LHCN-M2 (cell line): ENCODE measurements at places on chromosomes 12 and 14. TPM values are rescaled to one million over a fixed set of nuclear protein-coding genes. Genes with fewer than 3 reads are reported as not detected.

Gene RNASE11
- total RNA-seq: not detected in 2 replicates

Gene ABCD2
- 0.06 and 0.40 TPM in 2 replicates for total RNA-seq

Gene SLC5A8
- total RNA-seq: not detected in 2 replicates

Gene PRORP
- 43.3 and 54.4 TPM in 2 replicates for total RNA-seq

Gene SERPINA10
- not detected in 2 replicates for total RNA-seq

Gene OSGEP
- 52.8 and 61.1 TPM in 2 replicates for total RNA-seq

Gene SLC16A7
- total RNA-seq: 10.6 and 15.9 TPM in 2 replicates

Gene KRT79
- total RNA-seq: not detected in 2 replicates

Gene SPX
- total RNA-seq: 2.1 and 3.1 TPM in 2 replicates

Gene OR6C1
- not detected in 2 replicates for total RNA-seq

Gene PHLDA1
- total RNA-seq: 191 TPM in 2 replicates

Gene DDN
- 0.06 and 0.52 TPM in 2 replicates for total RNA-seq

Gene PLEKHG7
- total RNA-seq: not detected in 2 replicates

Gene TTC9
- total RNA-seq: 5.1 and 5.6 TPM in 2 replicates

Gene CCDC38
- not detected in 2 replicates for total RNA-seq

Gene DTX1
- 0.11 TPM in 1 of 2 replicates, not detected in the other for total RNA-seq

Gene CELA1
- total RNA-seq: not detected in 2 replicates

Gene CEBPE
- total RNA-seq: 0.11 TPM in 1 of 2 replicates, not detected in the other
